Activated naive CD8-positive, alpha-beta T cell treated with anti-CD3 and anti-CD28 coated beads, Interleukin-2, amount 10 ng/mL, durations not matched to agents 7 days and 5 days (primary cell): ENCODE measurements at places on chromosomes 7 and 10.
A peak's percentile ranks its signal among the peaks of the same experiment; 100 is the strongest.

GRCh38 chr7:121395494-121395960, 581 bp downstream of the FAM3C start:
- no peak for DNase-seq

- peak; percentile 66 for DNase-seq
Observed at GRCh38 chr10:45001381-45002148, 842 bp downstream of the ZNF22 start.

DNA sequence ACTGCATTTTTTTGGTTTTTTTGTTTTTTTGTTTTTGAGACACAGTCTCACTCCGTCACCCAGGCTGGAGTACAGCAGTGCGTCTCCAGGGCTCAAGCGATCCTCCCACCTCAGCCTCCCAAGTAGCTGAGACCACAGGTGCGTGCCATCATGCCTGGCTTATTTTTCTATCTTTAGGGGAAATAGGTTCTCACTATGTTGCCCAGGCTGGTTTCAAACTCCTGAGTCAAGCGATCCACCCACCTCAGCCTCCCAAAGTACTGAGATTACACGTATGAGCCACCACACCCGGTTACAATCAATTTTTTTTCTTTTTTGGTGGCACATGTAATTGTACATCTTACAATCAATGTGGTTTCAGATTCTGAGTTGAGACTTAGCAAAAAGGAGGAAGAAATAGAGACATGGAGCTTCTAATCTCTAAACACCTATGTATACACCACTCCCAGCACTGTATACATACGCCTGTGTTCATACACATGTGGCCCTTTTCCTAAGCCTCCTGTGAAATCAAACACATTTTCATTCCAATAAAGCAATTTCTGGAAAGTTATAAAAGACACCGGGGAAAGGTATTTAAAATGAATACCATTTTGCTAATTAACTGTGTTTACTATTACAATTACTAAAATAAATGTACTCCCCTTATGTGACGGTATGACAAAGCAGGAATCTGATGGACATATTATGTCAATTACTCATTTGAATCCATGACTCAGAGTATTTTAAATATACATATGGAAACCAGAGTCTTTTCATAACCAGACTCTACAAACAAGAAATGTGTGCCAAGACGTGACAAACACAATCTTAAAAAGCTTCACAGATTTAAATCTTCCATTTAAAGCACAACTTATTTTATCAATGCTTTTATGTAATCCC, 40.9 kb downstream of the SMURF1 start:
- no peak for DNase-seq

- no peak for DNase-seq
Observed at GRCh38 chr7:82625377-82625776, 181.8 kb upstream of the CACNA2D1 start.

DNA sequence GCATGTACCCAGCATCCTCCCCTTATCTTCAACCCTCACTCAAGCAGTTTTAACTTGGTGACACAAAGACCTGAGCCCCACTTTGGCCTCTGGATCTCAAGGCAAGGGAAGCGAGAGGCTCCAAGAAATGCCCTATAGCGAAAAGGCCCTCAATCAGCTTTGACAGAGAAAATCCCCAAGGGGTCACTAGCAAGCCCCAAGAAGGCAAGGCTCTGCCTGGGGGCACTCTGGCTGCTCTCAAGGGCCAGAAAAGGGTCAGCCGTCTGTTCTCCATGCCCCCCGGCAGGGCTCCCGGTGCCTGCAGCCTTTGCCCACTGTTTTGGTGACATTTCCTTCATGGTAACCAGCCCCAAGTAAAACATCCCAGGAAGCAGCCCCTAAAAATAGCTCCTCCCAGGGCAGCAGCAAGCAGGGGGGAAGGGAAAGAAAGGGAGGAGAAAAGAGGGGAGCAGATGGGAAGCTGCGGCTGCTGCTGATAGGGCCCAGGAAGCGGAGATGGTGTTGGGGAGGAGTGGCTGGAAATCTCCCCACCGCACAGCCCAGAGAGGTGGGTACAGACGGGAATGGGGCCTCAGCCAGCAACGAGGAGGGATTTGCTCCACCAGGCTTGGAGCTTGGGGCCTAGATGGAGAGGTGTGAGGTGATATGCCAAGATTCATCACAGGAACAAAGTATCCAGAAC, 7.1 kb downstream of the CAMK2G start:
- DNase-seq, result no peak

- no peak for DNase-seq
Observed at GRCh38 chr10:84172467-84173356, 889 bp upstream of the GPR15LG start.

GRCh38 chr7:155375337-155376277, 77.9 kb downstream of the INSIG1 start:
- no peak for DNase-seq

DNA sequence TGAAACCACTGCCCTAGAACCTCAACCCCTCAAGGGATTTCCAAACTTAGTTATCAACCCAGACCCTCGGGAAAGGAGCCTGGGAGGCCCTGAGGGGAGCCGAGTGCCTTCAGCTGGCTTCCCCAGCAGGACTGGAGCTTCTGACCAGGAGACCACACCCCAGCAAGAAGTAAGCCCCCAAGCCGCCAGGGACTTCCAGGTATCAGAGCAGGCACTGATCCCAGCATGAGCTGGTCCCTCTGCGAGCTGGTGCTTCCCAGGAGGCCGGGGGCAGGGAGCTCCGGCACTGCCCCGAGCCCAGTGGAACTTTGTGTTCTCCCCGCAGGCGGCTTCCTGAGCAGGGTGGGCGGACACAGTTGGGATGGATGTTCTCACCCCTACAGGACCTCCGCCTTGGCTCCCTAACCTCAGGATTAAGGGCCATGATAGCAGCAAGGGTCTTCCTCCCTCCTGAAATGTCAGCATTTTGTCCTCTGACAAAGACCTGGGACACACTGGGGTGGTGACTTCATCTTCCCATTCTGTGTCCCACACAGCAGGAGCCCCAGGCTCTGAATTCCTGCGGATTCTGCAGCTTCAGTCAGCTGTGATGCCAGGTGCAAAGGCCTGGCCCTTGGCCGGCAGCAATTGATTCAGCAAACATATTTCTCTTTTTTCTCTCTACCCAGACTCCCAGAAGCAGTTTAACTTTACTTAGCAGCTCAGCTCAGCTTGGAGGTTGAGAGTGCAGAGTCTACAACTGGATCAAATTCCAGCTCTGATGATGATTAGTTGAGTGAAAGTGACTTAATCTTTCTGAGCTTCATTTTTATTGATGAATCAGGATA, 11.6 kb downstream of the ATP6V0E2 start:
- DNase-seq, result no peak

DNA sequence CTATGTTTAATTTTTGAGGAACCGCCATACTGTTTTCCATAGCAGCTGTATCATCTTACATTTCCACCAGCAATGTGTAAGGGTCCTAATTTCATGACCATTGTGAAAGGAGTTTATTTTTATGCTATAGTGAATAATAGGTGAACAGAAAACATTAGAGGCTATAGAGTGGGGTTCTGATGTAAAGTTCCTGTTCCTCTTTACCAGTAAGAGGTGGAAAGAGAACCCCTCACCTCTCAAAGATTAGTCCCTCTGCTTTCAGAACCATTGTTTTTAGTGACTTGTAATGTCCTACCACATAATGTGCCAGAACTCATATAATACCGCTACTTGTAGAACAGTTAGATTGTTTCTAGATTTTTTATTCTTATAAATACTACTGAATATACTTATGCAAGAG, 34.2 kb downstream of the SUFU start:
- no peak for DNase-seq

DNA sequence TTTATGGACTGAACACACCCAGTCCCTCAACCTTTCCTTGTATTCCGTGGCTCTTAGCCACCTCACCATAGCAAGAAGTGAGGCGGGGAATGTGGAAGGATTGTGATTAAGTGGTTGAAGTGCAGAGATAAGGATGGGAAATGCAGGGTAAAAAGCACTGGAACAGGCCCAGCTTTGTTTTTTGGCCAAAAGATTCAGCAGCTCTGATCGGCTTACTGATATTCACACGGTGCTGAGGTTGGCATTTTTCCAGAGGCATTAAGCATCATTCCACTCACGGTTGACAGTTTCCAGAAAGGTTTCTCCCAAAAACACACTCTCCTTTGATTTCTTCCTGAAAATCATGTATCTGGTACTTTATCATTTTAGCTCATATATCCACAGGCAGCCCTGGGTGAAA, 544.2 kb downstream of the CNTNAP2 start:
- no peak for DNase-seq

DNA sequence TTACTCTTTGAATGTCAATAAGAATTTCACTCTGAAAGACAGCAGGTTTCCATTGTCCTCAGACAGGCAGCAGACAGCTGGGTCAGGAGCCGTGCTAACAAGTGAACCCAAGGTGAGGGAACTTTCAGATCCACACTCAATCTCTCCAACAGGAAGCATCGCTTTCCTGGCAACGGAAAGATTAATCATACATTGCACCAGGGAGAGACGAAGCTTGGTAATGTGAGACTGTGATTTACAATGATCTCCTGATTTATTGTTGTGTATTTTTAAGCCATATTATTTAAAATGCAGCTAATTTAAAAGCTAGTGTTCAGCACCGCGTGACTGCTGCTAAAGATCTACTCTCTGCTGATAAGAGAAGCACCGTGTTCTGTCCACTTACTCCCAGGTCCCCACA, 17.5 kb upstream of the NOM1 start:
- DNase-seq, result no peak

DNA sequence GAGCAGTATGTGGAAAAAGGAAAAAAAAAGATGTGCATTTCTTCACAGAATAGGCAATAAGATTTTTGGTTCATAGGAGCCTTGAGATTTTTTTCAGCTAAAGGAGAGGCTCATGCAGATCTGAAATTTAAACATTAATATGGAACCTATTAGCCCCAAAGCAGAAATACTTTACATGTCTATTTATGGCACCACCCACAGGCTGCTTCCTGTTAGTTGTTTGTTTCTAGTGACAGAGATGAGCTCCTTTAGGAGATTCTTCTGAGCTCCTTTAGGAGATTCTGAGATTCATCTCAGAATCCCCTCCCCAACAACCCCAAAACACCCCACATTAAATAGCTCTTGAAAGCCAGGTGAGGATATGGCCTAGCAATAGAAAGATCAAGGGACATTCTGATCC, 27.9 kb upstream of the HPS1 start:
- DNase-seq, result no peak

GRCh38 chr7:91230503-91230902, 33.7 kb upstream of the FZD1 start:
- DNase-seq, result no peak

- DNase-seq, result peak; percentile 61
Observed at GRCh38 chr7:50362712-50363282, 58.3 kb downstream of the IKZF1 start.

DNA sequence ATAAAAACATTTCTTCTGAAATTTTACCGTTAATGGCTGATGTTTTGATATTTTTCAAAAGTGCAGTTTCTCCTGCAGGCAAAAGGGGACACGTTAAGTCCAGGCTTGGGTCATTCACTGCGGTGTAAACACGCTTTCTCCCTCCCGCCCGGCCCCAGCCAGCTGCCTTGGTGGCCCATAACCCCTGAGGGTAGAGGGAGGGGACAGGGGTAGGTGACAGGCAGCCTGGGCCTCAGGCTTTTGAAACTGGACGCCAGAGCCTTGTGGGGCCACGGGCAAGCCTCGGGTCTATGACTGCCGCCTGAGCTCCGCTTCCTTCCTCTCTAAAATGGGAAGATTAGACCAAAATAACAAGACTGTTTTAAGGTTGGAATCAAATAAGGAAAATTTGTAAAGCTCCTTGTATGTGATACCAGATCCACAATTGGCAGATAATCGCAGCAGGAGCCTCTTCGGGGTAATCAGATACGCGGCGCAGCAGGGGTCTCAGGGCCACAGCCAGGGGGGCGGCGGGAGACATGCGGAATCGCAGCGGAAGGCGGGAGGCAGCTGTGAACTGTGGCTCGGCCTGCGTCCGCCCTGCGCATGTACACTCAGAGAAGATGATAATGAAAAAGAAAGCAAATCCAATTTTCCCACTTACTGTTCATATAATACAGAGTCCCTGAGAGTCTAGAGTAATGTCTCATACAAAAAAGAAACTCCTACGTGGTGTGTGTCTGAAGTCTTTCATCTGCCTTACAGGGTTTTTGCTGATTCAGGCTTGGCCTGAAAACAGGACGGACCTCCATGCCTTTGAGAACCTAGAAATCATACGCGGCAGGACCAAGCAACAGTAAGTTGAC, 138.3 kb downstream of the EGFR start:
- no peak for DNase-seq

DNA sequence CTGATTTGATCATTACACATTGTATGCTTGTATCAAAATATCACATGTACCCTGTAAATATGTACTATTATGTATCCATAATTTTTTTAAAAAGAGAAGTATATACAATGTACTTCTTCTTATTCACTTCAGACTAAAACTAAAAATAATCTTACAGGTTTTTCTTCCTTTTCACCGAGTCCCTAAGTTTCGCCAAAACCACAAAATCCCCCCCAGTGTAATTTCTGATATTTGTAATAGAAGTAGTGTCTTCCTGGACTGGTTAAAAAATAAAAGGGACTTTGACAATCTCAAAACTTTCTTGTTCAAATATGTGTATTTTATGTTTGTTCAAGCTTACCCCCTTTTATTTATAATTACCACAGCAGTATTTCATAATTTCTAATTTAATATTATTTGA, 23.9 kb downstream of the EPC1 start:
- no peak for DNase-seq

DNA sequence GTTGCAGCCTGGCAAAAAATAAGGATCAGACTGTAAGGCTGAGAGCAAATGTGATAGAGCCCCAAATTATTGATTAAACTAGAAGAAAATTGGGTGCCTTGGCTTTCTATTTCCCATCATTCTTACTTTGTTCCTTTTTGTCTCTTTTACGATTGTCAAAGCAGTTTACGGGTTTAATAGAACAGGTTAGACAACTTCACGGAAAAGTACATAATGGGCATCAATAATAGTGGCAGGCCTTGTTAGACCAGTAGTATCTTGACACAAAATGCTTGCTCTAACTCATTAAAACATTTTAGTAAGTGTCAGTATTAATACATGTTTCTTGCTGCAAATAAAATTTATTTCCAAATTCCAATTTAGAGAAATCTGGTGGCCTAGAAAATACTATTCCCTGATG, 14.5 kb upstream of the GGCT start:
- DNase-seq, result no peak

DNA sequence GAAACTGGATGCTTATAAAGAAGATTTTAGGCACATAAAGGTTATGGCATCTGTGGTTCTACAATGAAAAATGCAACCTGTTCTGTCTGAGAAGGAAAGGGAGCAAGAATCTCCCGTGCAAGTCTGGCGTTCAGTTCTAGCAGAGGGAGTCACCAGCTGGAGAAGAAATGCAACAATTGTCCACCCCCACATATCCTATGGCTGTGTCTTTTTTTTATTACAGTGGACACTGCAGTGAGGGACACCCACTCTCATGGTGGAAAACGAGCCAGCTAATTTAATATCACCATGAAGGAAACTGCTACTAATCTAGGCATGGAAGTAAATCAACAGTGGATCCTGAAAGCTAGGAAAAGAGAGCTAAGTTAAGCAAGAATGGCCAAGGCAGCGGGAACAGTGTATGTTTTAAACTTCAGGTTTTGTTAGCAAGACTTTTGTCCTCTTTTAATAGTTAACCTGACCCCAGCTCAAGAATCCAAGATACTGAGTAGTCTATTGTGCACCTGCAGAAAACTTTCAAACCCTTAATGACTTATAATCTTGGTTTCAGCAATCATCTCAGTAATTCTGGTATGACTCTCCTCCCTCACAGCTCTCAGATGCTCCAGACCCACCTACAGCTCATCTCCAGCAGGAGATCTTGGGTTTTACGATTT, 149.3 kb downstream of the FGFR2 start:
- no peak for DNase-seq
